H9 (cell line): ENCODE measurements at places on chromosomes 7 and 10.

GRCh38 chr10:86439544-86439943 lies 72.9 kb upstream of the GRID1 start:
- no peaks in the 10 kb centered on the region; the same call in 1 of the 2 replicates for H3K27me3 ChIP-seq
- no peak for DNase-seq
- no peak overlapping the region for H3K27ac ChIP-seq
- peaks cover 41% of the 10 kb centered on the region for H3K36me3 ChIP-seq

DNA sequence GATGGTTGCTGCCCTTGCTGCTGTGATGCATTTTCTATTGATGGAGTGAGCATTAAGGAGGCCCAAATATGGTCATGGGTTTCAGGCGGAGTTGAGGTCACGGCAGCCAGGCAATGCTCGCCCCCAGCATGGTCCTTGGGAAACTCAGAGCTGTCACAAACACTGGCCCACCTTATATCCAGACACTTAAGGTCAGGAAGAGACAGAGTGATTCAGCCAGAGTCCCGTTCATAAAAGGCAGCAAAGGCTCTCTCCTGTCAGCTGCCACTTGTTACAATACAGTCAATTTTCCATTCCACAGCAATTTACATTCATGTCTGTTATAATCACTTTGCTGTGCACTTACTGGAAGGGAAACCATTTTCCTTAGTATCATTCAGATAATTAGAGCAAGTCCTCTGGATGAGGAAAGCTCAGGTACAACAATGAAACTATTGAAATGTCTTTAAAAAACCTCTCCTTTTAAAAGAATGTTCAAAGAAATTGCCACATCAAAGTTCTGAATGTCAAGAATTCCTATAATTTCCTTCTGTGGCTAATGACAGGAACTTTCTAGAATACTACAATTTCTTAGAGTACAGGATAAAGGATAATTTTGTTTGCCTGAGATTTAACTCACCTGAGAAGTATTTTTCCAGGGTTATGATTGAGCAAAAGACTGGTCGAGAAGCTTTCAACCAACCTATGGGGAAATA lies 14.8 kb upstream of the ANKRD1 start:
- no peak for DNase-seq
- no peak overlapping the region for H3K27ac ChIP-seq
- peaks cover 12% of the 10 kb centered on the region; the same call in 1 of the 2 replicates for H3K27me3 ChIP-seq
- H3K36me3 ChIP-seq, result no peaks in the 10 kb centered on the region
- H3K4me1 ChIP-seq, result peaks cover 4% of the 10 kb centered on the region; the same call in 1 of the 2 replicates

GRCh38 chr7:37724732-37725131 lies 41.2 kb downstream of the GPR141 start:
- no peaks in the 10 kb centered on the region for H3K4me1 ChIP-seq
- no peak overlapping the region for H3K4me3 ChIP-seq
- H3K36me3 ChIP-seq, result no peaks in the 10 kb centered on the region
- H3K27me3 ChIP-seq, result no peaks in the 10 kb centered on the region

GRCh38 chr7:37820708-37821468 lies 27.5 kb upstream of the NME8 start:
- no peak overlapping the region for H3K27ac ChIP-seq
- H3K4me1 ChIP-seq, result 0 out of 2 replicates have a peak, but pooled peaks cover 2% of the 10 kb centered on the region
- H3K36me3 ChIP-seq, result peaks cover 7% of the 10 kb centered on the region; the same call in 1 of the 2 replicates
- H3K4me3 ChIP-seq, result no peak overlapping the region
- H3K27me3 ChIP-seq, result no peaks in the 10 kb centered on the region
